Fibroblast of gingiva (primary cell): ENCODE measurements at places on chromosomes 7 and 10.

DNA sequence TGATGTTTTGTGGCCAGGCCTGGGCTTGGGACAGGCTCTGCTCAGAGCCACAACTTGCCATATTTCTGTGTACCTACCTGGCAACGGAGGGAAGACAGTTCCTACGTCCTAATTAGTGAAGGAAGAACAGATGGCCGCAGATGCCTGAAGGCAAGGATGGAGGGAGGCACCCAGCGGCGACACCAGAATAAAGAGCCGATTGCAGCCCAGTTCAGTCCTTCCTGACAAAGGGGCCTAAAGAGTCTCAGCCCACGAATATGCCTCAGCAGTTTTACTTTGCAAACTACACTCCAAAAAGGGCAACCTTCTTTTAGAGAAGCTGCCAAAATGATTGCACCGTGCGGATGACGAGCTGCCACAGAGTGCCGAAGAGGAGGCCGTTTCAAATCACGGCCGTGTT is 585.8 kb downstream of the GLRX3 start:
- DNase-seq = no peak

DNA sequence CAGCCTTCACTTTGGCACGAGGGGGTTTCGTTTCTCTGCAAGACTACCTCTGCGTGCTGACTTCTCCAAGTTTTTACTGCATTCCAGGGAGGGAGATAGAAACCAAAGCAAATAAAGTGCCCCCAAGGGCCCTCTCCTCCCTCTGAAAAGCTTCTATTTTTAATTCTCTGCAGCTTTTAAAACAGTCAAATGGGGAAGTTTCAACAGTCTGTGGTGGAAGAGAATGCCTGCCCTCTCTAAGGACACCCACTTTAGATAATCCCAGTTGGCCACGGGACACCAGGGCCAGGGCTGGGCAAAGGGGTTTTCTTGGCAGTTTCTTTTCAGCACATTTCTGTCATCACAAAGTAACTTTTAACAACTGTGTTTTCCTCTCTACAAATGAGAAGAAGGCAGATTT is 386.7 kb upstream of the NPVF start:
- DNase-seq = no peak

- no peak for DNase-seq
These were observed 817.5 kb downstream of the NRG3 start for GRCh38 chr10:82692458-82692857.

- no peak for DNase-seq
These were observed 145.2 kb downstream of the GRM3 start for GRCh38 chr7:86788948-86789347.
